IPS DF 19.7 (cell line): ENCODE measurements at places on chromosomes 6 and 20.

DNA sequence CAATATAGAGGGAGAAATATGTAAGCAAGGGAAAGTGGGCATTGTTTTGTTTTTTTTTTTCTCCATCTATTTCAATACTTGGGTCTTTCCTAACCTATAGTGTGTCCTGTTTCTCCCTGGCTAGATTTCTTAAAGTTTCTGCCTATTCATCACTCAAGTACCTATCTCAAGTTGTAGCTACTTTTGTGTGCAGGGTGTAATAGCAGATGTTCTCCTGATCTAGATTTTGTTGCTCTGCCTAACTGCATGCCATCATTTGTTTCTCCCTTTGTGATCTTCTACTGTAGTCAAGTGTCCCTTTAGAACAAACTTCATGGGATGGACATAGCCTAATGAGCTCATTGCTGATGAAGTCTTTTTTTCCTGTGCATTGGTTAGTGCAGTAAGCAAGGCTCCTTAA, 45.8 kb downstream of the TOP1 start:
- no peak for DNase-seq

GRCh38 chr20:4040283-4041179, 25.2 kb upstream of the RNF24 start:
- DNase-seq = no peak

- DNase-seq = no peak
These were observed 1007.5 kb downstream of the KIF16B start for GRCh38 chr20:15565786-15566185.

DNA sequence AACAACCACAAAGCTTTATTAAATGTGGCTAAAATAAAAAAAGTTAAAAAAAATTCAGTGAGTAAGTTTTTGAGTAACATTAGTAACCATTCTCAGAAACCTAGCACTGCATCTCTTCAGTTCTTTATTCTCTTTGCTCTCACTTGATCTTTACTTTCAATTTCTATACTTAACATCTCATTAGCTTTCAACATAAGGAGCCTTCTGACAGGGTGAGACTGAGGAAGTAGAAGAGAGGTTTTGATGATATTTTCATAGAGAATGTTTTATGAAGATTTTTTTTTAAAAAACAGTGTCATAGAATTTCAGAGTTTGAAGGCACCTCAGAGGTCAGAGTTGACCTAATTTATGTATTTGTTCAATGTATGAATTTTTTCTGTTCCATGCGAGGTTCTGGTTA, 60.8 kb downstream of the FAM83B start:
- no peak for DNase-seq

GRCh38 chr6:29919506-29920445, 22.6 kb upstream of the HLA-A start:
- no peak for DNase-seq

DNA sequence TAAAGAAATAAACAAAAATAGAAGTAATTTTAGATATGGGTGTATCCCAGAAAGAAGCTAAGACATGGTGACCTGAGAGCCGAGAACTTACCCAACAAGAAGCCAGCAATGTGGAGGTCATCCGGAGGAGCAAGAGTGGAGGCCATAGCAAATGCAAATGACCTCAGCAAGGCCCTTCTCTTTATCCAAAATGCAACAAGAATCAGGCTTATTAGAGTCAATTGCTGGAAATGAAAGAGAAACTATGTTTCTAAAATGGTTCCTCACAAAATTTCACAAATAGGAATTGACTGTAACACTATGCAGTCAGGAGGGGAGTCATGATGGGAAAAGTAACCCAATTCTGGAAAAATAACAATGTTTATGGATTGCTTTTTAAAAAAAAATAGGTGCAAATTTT, 90.4 kb downstream of the TNFAIP3 start:
- DNase-seq = no peak
